ENCODE measurements at places on chromosomes 12 and 14.

- no peak for DNase-seq
Observed at GRCh38 chr14:100332797-100333196, 9.7 kb downstream of the SLC25A47 start.

DNA sequence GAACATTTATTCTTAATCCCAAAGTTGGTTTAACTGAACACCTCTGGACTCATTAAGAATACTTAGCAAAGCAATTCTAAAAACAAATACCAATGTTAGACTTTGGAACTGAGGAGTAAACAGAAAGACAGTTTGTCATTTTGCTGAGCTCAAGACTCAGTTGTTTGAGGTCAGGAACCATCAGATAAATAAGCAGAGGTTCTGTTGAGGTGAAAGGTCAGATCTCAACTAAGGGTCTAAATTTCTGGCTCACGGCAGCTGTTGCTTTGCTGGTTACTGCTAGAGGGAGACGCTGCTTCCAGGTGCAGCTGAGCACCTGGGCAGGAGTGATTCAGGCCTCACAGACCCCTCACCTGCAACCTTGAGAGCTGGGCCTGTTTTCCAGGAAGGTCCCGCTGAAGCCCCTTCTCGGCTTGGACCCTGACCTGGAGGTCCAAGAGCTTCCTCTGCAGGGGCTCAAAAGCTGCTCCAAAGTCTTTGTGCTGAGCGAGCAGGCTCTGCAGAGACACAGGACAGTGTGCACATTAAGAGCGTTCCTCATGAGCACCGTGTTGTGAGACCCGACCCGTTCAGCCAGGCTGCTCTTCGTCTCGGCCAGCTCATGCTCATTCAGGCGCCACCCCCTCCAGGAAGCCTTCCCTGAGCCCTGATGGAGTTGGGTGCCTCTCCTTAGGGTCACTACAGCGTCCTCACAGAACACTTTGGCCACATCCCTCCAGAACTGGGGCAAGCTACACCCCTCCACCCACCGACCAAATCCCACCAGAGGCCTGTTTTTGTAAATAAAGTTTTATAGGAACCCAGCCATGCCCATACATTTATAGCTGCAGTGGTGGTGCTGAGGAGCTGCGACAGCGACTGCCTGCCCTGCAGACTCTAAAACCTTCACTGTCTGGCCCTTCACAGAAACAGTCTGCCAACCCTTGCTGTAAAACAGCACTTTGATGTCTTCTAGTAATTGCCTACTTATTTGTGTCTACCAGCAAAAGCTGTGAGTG, 72.0 kb downstream of the SYNE3 start:
- no peak for DNase-seq

GRCh38 chr12:103743788-103744187, 97.2 kb downstream of the NT5DC3 start:
- no peak for DNase-seq

DNA sequence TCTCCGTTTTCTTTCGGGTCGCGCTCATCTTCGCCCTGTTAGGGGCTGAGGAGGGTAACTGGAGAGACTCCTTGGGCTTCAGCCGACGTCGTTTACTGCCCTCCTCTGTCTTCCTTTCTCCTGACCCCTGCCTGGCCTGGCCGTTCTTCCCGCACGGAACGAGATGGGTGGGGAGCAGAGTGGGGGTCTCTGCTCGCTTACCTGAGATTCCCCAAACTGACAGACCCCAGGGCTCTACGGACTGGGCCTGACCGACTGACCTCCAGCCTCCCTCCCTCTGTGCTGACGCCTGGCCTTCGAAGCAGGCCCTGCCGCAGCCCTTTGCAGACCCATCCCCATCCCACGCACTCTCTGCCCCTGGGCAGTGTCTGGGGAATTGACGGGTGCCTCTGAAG, 439 bp downstream of the GOLGA5 start:
- no peak for DNase-seq

DNA sequence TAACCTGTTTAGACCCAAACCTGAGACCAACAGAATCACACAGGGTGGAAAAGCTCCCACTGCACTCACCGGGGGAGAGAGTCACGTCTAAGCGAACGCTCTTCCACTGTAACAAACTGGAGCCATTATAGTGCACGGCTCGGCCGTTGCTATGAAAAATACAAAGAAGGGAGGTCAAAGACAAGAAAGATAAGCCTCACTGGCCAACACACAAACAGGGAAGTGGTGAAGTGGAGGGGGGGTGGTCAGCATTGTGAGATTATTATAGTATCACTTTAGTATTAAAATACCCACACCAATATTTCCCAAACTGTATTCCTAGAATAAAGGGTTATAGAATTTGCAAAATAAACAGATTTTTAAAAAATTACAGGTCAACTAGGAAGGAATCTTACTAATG, 90.9 kb downstream of the TRAFD1 start:
- no peak for DNase-seq

- no peak for DNase-seq
Observed at GRCh38 chr12:101042211-101042610, 167.8 kb downstream of the SLC5A8 start.

DNA sequence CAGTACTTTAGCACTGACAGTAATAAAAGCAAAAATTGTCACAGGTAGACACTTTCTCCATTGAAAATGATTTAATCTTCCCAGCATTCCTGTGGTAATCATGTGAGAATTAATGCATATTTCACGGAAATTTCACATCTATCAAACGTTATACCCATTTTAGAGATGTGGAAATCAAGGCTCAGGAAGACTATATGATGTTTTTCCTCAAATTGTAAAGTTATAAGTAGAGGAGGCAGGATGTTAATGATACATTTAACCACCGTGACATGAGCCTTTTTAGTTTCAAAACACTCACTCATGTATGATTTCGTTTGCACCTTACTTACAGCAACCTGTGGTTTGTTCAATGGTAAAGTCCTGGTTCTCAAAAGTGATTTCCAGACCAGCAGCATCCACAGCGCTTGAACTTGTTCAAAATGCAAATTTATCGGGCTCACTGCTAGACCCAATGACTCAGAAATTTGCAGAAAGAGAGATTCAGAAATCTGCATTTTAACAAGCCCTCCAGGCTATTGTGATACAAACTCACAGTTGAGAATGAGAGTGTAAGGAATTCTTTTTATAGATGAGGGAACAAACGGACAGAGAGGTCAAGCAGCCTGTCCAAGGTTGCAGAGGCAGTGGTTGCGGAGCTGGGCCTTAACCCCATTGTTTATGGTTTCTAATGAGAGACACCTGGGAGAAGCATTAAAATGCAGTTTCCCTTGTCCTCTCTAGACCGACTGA, 654.8 kb upstream of the TBX3 start:
- no peak for DNase-seq

- no peak for DNase-seq
Observed at GRCh38 chr12:7122811-7123769, 5.6 kb downstream of the RBP5 start.

DNA sequence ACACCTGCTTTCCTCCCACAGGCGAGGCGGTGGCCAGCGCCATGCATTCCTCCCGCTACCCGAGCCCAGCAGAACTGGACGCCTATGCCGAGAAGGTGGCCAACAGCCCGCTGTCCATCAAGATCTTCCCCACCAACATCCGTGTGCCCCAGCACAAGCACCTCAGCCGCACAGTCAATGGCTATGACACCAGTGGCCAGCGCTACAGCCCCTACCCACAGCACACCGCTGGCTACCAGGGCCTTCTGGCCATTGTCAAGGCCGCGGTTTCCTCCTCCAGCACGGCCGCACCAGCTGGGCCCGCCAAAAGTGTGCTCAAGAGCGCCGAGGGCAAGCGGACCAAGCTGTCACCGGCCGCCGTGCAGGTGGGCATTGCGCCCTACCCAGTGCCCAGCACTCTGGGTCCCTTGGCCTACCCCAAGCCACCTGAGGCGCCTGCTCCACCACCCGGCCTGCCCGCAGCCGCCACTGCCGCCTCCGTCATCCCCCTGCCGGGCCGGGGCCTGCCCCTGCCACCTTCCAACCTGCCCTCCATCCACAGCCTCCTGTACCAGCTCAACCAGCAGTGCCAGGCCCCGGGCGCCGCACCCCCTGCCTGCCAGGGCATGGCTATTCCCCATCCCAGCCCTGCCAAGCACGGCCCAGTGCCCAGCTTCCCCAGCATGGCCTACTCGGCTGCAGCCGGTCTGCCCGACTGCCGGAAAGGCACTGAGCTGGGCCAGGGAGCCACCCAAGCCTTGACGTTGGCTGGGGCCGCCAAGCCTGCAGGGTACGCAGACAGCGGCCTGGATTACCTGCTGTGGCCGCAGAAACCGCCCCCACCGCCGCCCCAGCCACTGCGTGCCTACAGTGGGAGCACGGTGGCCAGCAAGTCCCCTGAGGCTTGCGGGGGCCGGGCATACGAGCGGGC, 54.6 kb downstream of the FAM222A start:
- no peak for DNase-seq

DNA sequence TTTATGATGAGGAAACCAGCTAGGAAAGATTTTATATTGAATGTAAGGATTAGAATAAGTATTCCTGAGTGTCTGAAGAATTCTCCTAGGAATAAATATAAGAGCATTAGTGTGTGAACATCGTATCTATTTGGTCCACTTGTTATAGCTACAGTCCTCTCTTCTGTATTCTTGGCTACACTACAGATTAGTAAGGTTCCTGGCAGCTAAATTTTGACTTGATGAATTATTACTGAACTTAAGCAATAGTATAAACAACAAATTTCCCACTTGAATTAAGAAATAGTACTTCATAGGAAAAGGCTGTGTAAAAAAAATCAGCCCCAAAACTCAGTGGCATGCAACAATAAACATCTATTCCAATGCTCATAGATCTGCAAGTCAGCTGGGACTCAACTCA, 138.4 kb upstream of the G2E3 start:
- no peak for DNase-seq

- no peak for DNase-seq
Observed at GRCh38 chr12:99611117-99611516, 36.4 kb upstream of the GARIN6 start.

GRCh38 chr12:114995891-114996290, 311.9 kb upstream of the TBX3 start:
- DNase-seq, result no peak

DNA sequence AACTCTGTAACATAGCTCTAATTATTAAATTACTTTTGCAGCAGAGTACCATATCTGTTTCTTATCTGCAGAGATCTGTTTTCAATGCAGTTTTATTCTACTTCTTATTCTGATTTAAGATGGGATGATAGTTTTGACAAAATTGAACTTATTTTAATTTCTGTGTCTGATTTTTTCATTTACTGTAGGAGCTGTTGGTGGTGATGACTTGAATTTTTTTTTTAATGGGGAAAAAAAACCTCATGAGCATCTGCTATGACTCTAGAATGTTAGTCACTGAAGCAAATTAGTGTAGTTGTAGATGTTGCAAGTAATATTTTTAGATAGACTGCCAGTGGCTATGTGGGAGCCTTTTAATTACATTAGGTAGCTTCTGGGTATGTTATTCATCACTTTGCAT, 23.4 kb downstream of the DNM1L start:
- DNase-seq, result no peak
